ENCODE measurements at places on chromosomes 7 and 10. TPM values are rescaled to one million over a fixed set of nuclear protein-coding genes. Genes with fewer than 3 reads are reported as not detected.

DNA sequence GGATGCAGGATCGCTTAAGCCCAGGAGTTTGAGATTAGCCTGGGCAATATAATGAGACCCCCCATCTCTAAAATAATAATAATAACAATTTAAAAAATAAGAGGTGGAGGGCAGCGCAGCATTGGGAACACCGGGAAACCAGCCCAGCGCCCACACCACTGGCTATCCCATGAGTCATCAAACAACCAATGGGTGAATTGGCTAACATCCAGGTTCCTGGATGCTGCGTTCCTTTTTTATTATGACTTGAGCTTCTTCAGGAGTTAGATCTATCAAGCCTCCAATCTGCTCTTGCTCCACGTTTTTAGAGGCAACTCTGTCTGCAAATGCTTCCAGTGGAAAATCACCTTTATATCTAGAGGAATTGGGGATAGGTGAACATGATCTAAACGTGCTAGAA lies 10.0 kb upstream of the LRRC4 start:
- peak; percentile 54 for DNase-seq

DNA sequence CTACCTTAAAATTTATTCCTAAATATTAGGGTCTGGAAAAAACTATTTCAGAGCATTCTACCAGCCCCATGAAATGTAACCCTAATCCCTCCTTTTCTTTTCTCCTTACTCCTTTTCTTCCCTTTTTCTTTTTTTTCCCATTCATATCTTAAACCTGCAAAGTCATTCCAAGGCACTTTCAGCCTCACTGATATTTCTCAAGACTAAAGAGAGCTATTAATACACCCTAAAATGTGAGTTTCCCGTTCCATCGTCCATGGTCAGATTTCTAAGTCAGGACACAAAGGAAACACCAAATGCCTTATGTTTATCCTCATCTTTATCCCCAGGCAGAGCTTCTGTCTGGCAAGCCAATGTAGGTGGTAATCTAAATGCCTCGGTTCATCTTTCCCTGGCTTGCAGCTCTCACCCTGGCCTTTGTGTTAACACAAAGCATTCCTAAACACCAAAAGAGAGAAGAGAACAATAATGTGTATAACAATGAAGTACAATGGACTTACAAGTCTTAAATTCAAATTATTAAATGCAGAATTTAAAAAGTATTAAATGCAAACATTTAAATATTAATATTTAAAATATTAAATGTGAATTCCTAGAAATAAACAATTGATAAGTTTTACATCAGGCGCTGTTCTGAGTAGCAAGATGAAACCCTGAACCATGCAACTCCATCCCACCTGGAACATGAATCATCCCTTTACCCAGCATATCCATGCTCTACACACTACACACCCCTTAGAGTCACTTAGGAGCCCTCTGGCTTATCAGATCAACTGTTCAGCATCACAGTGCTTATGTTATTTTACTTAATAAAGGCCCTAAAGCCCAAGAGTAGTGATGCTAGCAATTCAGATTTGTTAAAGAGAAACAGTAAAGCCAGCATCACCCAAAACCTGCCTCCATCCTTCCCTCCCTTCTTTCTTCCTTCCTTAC lies 26.8 kb downstream of the MICU1 start:
- no peak for DNase-seq

- no peak for DNase-seq
Measured at GRCh38 chr7:112199035-112199655, 7.1 kb downstream of the DOCK4 start.

DNA sequence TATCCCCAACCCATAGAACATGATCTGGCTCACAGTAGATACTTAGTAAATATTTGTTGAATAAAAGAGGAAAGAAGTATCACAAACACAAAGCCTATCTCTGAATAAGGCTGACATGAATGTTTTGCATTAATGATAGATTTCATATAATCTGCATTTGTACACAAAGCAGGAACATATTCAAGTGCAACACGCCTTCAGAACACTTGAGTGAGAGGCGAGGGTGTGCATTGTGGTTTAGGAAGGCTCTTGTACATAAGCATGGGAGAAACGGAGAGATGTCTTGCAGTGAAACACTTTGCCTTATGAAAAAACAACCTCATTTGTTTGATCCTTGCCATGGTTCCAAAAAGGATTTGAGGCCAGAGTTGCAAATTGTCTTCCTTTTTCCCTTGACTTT lies 14.1 kb upstream of the SFMBT2 start:
- DNase-seq: no peak

DNA sequence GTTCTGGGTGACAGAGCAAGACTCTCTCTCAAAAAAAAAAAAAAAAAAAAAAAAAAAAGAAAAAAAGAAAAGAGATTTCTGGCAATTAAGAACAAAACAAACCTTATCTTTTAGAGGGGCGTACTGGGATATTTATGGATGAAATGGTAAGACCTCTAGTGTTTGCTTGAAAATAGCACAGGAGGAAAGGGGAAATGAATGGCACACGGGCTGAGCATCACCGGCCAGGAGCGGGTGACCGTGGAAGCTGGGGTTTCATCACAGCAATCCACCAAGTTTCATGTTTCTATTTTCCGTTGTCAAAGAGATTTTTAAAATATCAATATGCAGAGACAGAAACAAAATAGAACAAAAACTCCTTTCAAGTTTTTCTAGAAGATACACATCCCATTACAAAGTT lies 105.6 kb downstream of the SVIL start:
- DNase-seq: no peak

- DNase-seq: no peak
Measured at GRCh38 chr10:102040305-102041050, 15.5 kb downstream of the ARMH3 start.

DNA sequence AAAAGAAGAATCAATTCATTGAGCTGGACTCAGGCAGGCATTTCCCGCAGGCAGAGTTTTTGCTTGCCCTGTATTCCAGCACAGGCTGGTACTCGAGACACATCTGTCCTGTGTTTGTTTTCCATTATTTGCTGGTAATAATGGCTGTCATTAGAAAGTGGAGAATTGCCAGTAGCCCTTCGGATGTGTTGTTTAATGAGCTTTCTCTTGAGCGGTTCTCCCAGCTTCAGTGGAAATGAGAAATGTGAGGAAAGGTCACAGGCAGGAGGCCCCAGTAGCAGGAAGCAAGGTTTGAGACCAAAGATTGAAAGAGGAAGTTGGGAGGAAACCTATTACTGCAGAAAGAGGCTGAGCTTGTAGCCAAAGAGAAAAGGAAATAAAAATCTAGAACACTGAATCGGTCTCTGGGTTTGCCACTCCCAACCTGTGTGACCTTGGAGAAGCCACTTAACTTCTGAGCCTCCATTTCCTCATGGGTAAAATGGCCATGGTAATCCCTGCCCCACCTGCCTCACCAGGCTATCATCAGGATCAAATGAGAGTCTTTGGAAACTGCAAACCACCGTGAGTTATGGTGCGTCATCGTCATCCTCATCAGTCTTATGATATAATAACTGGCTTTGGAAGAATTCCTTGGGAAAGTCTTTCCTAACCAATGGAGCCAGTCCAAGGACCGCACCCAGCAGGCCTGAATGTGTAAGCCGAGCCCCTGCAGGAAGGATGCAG lies 67.7 kb downstream of the TACR2 start:
- no peak for DNase-seq

Gene RELN
- total RNA-seq: 0.31 TPM

Gene TSPAN15
- 137 TPM for total RNA-seq

Gene ICA1
- 66.4 TPM for total RNA-seq

Data from Calu3 (cell line).